Body of pancreas (tissue), 4 donors: ENCODE measurements at places on chromosomes 13 and 19. TPM values are rescaled to one million over a fixed set of nuclear protein-coding genes. Genes with fewer than 3 reads are reported as not detected.

RAB20 gene
- total RNA-seq: 35.5 TPM

ATXN8OS gene
- not detected for total RNA-seq

DNA sequence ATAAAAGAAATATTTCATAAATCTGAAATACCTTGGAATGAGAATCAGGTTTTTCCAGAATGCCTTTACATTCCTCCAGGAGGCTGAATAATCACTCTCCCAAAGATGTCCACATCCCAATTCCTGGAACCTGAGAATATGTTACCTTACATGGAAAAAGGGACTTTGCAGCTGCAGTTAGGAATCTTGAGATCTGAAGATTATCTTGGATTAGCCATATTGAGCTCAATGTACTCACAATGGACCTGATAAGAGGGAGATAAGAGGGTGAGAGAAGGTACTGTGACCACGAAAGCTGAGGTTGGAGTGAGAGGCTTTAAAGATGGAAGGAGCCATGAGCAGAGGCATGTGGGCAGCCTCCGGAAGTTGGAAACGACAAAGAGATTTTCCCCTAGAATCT lies 36.8 kb upstream of the MBNL2 start:
- H3K4me1 ChIP-seq: no peaks in the 10 kb centered on the region
- DNase-seq: no peak
- H3K27ac ChIP-seq: no peak overlapping the region
- no peaks in the 10 kb centered on the region for H3K27me3 ChIP-seq

DNA sequence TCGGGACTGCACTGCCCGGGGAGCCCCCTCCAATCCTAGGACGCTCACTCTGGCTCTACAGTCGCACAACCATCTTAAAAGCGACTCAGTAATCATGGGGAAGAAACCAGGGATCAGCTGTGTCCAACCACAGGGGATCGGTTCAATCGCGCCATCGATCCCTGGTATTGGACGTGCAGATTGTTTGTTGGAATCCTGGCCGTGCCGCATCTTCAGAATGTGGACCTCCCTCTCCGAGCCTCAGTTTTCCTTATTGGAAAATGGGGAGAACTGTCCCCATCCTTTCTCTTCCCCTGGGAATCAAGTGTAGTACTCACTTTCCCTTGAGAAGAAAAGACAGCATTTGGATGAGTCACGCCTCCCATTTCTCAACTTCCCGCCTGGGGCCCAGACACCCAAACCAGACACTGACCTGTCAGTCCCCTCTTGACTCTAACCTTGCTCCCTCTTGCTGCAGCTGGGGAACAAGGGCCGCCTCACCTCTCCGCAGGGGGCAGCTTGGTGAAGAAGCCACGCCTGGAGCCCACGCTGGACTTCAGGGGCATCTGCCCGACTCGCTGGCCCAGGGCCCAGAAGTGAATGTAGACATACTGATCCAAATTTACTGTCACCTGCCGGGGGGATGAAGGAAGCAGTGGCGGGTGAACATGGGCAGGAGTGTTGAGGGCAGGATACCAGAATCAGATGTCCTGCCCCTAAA lies 17.6 kb downstream of the EMP3 start:
- no peak overlapping the region for H3K4me3 ChIP-seq
- no peak overlapping the region for H3K27ac ChIP-seq
- H3K27me3 ChIP-seq: no peaks in the 10 kb centered on the region
- no peaks in the 10 kb centered on the region for H3K4me1 ChIP-seq

DNA sequence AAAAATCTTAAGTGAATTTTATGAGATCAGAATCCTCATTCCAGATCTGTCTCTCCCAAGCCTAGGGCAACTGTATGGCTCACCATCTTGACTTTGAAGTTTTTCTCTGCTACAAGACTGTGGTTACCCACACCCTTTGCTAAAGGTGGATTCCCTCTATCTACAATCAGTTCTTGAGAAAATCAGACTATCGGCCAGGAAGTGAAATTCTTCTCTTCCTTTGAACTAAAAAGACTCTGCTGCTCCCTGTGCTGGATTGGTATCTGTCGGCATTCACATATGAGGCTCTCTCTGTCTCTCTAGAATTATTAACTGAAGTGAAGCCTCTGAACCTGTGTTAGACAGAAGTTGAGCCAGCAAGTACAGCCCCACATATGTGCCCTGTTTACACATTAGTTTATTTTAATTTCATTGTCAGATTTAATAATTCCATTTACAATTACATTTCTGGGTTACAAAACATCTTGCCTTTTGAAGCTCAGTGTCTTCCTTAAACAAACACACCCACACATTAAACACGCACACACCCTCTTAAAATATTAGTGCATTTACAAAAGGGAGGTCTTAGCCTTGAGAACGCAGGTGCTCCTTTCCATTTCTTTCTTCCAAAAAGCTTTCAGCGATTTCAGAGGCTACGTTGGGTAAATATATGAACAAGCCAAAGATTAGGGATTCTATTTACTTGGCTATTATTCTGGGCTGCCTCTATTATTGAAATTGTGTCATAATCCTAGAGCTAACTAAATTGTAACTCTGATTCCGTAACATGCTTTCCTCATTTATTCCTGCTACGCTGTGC lies 145.7 kb downstream of the MIPEP start:
- no peak for DNase-seq
- H3K4me3 ChIP-seq: no peak overlapping the region
- H3K4me1 ChIP-seq: peaks cover 24% of the 10 kb centered on the region
- H3K27me3 ChIP-seq: no peaks in the 10 kb centered on the region

DNA sequence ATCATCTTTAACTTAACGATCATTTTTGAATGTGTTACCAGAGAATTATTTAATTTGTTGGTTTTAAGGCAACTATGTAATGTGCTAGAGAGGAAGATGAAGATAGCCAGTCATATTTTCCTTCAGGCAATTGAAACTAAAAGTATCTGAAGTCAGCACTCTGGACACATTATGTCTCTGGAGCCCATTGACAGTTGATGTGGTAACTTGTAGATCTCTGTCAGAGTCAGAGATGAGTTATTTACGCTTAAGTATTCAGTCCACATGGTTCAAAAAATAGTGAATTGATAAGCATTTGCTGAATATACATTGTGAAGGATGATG lies 2.1 kb downstream of the ZMYM2 start:
- H3K27me3 ChIP-seq: no peaks in the 10 kb centered on the region
- no peaks in the 10 kb centered on the region for H3K36me3 ChIP-seq
- DNase-seq: no peak
- no peak overlapping the region for H3K27ac ChIP-seq

- H3K36me3 ChIP-seq: no peaks in the 10 kb centered on the region
- H3K4me3 ChIP-seq: no peak overlapping the region
- H3K4me1 ChIP-seq: peaks cover 18% of the 10 kb centered on the region
- H3K27ac ChIP-seq: no peak overlapping the region
- no peaks in the 10 kb centered on the region for H3K27me3 ChIP-seq
These were observed 1.9 kb upstream of the FOXO1 start for GRCh38 chr13:40668335-40668734.

DNA sequence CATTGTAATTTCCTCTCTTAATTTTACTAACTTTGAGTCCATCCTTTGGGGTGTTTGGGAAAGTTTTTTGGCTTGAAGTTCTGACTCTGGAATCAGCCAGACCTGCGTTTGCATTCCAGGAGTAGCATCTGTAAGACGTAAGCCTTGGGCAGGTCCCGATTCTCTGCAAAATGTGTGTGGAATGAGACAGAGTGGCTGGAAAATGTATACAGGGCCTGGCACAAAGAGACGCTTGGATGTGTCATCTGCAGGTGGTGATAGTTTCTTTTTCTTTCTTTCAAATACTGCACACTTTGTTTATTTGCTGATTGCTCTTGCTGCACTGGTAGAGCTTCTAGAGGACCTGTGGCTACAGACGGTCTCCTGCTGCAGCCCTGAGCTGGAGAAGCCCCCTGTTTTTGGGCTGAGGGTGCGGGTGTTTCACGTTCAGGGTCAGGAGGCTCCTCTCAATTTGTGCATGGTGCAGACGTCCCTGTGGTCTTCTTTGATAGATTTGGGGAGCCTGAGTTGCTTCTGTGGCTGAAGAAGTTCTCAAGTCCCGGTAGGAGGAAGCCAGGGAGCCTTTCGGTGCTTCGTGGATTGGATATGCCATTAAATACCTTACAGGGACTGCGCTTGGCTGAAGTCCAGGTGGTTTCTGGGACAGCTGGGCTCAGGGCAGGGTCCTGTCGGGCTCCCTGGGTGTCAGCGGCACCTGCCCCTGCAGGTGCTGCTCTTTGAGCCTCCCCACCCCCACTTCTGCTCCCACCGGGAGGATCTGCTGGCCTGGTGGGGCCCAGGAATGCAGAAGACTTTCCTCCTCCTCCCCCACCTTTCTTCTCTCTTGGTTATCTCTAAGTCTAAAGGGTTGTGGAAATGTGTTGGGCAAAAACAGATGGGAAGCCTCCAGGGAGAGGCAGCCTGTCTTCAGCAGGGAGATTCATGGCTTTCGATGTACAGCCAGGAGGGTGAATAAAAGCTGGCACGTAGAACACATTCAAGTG lies 44.0 kb upstream of the GAS6 start:
- H3K27ac ChIP-seq: peak overlapping the region; percentile 34
- H3K4me1 ChIP-seq: peaks cover 16% of the 10 kb centered on the region
- H3K36me3 ChIP-seq: no peaks in the 10 kb centered on the region
- DNase-seq: peak; percentile 51
- no peak overlapping the region for H3K4me3 ChIP-seq
- H3K27me3 ChIP-seq: no peaks in the 10 kb centered on the region
